ENCODE measurements at places on chromosomes 7 and 10.
A peak's percentile ranks its signal among the peaks of the same experiment; 100 is the strongest.

GRCh38 chr10:4685904-4686643 is 139.9 kb upstream of the AKR1E2 start:
- no peak for DNase-seq

- DNase-seq: no peak
Observed at GRCh38 chr7:45624392-45624760, 50.2 kb downstream of the ADCY1 start.

- DNase-seq: no peak
Observed at GRCh38 chr7:140596519-140597427, 43.8 kb downstream of the DENND2A start.

DNA sequence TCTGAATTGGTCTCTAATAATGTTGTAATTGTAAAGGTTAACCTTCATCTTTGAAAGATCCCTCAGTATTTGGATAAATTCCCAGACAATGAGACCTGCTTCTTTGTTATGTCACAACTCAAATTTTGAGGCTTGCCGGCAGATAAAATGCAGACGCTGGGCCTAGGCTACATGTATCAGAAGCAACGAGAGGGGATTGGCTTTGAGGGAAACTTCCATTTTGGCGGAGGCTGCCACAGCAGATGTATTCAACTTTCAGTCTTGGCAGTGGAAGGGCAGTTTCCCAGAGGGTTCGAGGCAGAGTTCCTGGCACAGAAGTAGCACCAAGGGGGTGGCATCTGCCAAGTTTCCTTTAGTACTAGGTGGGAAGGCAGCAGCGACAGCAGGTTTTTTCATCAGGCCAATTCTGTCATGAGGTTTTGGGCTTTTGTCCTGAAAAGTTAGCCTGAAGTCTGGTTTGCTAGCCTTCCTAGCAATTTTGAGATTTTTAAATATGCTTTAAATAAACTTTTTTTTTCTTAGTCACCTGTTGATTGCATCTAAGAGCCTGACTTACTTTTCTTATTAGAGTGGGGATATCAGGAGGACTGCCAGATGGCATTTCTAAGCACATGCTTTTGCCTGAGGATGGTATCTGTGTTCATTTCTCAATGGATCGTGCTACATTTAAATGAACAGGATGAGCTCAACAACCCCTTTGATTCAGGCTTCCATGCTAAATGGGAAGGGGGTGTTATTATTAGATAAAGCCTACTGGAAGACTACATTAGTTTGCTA is 89.5 kb upstream of the FAM3C start:
- DNase-seq: no peak

DNA sequence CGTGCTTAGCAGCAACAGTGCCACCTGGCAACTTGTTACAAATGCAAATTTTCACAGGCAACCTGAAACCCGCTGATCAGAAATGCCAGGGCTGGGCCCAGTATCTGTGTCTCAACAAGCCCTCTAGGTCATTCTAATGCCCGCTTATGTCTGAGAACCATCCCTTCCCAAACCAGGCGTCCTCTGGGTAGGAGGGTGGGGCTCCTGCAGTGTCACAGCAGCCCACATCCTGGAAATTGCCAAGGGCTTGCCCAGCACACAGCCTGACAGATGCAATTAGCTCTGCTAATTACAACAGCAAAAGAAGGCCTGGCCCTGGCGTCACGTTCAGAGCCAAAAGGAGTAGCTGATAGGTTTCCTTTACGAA is 15.9 kb downstream of the ITPRIP start:
- no peak for DNase-seq

DNA sequence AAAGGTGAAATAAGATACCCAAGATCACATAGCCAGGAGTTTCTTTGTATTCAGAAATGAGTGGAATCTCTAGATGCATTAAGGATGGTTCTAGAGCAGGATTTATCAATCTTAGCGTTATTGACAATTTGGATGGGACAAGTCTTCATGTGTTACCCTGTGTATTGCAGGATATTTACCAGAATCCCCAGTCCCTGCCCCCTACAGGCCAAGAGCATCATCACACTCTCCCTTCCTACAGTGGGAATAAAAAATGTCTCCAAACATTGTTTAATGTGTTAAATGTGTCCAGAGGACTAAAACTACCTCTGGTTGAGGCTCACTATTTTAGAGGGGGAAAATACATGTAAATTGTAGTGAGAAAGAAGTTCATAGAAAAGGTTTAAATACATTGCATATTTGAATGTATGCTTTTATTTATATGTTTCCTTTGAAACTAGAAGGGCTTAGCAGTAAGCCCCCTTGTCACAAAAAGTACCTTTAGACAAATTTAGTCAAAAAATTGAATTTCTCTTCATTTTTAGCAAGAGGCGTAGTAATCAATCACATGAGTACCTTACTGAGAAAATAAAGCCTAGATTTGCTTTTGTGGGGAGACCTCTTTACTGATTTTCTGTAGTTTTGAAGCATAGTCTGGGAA is 141.2 kb downstream of the MLLT10 start:
- peak; percentile 14 for DNase-seq

- no peak for DNase-seq
Observed at GRCh38 chr10:100167553-100168312, 18.1 kb downstream of the ERLIN1 start.

DNA sequence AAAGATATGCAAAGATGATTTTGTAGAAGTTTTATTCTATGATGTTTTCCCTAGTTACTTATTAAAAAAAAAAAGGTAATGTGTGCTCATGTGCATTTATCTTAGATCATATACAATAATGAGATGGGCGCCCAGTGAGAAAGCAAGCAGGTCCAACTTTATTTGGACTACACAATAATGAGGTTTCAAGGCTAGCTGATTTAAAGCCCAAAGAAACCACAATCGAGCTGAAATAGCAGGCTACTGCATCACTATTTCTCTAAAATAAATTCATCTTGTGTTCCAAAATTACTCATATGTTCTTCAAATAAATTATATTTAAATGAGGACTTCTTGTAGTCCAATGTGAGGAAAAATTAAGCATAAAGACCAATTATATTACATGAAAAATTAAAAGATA is 110.1 kb downstream of the JMJD1C start:
- no peak for DNase-seq

GRCh38 chr7:16268821-16269768 is 152.2 kb downstream of the CRPPA start:
- DNase-seq: peak; percentile 10

DNA sequence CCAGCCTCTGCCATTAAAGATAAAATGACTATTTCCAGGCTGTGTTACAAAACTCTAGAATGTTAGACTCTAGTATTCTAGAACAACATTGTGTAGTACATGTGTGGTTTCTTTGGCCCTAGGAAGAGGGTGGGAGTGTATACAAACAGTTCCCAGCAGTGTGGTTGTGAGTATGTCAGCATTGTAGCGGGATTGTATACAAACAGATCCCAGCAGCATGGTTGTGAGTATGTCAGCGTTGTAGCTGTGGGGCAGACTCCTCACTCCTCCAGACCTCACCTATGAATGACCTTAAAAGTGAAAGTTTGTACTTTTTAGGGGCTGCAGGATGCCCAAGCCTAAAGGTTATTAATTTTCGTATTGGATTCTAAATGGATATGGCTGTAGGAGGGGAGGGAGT is 6.9 kb upstream of the ACSL5 start:
- DNase-seq: no peak
